NCI-H1048 (cell line): ENCODE measurements at places on chromosomes 1 and 21.

DNA sequence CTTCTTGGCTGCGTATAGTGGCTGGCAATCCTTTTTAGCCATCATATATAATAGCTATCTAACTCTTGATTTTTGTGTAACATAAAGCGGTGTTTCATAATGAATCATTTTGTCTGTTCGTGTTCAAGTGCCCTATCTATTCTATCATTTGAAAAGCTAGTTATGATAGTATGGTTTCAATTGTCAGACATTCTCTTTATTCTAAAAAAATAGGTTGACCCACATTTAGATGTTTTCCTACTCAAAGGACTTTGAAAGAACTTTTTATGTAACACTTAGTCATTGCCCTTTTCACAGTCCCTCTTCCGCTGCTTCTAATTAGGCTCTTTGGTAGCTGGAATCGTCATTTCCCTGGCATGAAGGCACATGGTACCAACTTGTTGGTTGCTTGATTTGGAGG lies 272.2 kb upstream of the B3GALT2 start:
- DNase-seq = no peak

DNA sequence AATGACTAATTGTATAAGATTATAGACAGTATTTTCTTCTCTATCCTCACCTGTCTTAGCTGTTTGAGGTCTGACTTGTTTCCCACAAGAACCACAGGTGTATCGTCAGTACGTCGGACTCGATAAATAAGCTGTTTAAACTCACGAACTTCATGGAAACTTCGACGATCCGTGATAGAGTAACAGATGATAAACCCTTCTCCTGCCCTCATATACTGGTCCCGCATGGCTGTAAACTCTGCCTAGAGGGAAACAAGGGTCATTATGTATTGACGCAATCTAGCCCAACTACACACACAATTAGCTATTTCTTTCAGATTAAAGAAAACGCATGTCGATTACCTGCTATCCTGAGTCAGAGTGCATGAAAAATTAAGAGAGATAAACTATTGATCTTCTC lies 6.9 kb downstream of the RIT1 start:
- no peak for DNase-seq

GRCh38 chr1:228833911-228834688 lies 98.8 kb downstream of the RHOU start:
- no peak for DNase-seq

- no peak for DNase-seq
These were observed 55.7 kb downstream of the USP1 start for GRCh38 chr1:62492521-62492920.

DNA sequence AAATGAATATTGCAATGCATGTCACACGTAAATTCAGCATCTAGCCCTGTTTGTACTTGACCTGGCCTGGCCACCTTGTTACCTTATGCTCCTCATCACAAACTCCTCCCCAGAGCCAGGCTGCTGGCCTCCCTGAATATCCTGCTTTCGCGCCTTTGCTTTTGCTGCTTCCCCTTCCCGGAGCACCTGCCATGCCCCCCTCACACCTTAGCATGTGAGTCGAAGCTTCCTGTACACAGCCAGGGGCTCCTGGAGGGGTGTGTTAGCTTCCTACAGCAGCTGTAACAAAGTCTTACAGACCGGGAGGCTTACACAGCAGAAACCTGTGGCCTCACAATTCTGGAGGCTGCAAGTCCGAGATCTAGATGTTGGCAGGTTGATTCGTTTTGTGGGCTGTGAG lies 60.1 kb downstream of the TLR5 start:
- no peak for DNase-seq

GRCh38 chr1:203625628-203626019 lies 1.0 kb upstream of the ATP2B4 start:
- peak; percentile 41 for DNase-seq

GRCh38 chr1:233328142-233328921 lies 808 bp downstream of the MAP3K21 start:
- no peak for DNase-seq

DNA sequence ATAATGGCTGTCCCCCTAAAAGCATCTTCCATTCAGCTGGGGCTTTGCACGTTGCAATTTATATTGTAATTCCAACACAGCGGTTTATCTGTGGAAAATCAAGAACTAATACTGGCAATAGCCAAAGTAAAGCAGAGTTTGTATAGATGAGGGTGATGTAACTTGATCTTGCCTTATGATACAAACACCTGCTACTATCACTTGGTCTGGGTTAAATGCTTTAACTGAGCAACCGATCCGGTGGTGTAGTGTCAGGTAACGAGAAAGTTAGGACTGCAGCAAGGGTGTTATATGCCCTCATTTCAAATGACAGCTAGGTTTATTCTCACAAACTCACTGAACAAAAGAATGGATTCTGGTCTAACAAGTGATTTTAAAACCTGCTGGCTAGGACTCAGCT lies 47.3 kb upstream of the PLPPR4 start:
- DNase-seq = no peak

- DNase-seq = no peak
These were observed 46.8 kb upstream of the EDEM3 start for GRCh38 chr1:184801503-184801902.

DNA sequence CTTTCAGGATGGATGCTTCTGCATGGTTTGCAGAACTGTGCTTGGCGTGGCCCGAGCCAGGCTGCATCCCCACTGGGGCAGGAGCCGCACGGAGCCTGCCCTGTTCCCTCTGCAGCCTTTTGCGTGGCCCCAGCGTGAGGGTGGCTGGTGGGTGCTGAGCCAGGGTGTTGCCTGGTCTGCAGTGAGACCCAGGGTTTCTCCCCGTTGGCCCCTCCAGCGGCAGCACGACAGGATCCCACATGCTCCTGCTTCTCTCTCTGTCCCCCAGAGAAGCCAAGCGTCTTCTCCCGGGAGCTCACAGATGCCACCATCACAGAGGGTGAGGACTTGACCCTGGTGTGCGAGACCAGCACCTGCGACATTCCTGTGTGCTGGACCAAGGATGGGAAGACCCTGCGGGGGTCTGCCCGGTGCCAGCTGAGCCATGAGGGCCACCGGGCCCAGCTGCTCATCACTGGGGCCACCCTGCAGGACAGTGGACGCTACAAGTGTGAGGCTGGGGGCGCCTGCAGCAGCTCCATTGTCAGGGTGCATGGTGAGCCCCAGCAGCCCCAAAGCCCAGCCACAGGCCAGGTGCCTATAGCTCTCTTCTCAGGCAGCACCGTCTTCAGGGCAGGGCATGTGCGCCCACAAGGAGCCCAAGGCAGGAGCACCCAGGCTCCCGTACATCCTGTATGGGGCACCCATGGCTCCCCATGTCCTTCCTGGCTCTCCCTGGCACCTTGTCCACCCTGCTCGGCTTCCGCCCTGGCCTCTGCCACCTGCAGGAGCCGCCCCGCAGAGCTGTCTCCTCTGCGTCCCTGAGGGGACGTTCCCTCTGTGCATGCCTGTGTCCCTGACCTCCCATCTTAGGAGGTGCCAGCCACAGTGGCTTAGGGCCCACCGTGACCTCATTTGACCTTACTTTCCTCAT lies 78.9 kb downstream of the OBSCN start:
- no peak for DNase-seq

GRCh38 chr21:38365521-38365920 lies 108.7 kb downstream of the KCNJ15 start:
- DNase-seq = no peak

DNA sequence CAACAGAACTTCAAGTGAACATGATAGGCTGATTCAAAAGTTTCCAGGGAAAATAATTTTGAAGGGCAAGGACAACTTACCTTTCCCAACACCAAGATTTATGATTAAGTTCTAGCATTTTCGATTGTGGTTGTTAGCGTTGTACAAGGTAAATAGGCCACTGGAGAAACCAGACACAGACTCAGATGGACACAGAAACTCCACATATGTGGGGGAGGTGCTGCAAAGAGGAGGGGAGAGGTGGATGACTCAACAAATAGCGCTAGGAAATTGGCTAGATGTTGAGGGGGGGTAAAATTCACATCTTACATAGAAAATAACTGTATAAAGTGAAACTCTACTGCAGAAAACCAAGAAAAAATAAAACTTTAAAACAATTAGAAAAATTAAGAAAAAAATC lies 564.4 kb downstream of the MATN1 start:
- no peak for DNase-seq

GRCh38 chr1:154954541-154954940 lies 1.4 kb downstream of the PBXIP1 start:
- no peak for DNase-seq

GRCh38 chr21:15875286-15875685 lies 145.5 kb downstream of the USP25 start:
- DNase-seq = no peak

DNA sequence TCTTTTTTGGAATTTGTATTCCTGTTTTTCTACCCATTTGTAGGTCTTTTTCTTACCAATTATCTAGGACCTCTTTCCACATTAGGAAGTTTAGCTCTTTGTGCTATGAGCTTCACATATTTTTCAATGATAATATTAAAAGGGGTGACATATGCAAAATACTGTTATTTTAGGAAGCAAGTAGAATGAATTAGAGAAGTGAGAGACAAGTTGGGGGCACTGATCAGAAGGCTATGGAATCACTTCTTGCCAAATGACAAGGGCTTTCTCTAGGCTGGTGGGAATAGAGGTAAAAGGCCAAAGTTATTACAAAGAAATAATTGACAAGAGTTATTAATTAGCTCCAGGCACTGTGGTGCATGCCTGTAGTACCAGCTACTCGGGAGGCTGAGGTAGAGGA lies 4.3 kb upstream of the BCAR3 start:
- no peak for DNase-seq

GRCh38 chr1:2019571-2020309 lies 595 bp downstream of the GABRD start:
- DNase-seq = no peak

- DNase-seq = no peak
These were observed 26.2 kb downstream of the RGS7 start for GRCh38 chr1:241330619-241331327.

GRCh38 chr1:23745515-23745914 lies 2.2 kb downstream of the ELOA start:
- DNase-seq = no peak

GRCh38 chr1:1597275-1597930 lies 2.5 kb downstream of the FNDC10 start:
- no peak for DNase-seq

DNA sequence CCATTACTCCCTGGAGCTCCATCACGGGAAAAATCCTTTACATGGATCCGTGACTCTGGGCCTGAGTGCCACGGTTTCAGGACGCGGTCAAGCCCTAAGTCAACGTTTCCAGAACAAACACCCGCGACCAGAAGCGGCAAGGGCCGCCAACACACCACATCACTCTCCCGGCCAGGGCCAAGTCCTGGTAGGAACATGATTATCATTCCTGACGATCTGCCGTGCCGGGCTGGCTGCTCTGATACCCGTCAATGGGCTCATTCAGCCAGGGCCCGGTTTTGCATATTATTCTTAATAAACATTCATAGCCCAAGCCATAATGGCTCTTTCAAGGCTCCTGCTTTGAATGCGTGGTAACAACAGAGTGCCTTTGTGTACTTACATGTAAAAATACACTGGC lies 44.6 kb upstream of the SIM2 start:
- peak; percentile 88 for DNase-seq

DNA sequence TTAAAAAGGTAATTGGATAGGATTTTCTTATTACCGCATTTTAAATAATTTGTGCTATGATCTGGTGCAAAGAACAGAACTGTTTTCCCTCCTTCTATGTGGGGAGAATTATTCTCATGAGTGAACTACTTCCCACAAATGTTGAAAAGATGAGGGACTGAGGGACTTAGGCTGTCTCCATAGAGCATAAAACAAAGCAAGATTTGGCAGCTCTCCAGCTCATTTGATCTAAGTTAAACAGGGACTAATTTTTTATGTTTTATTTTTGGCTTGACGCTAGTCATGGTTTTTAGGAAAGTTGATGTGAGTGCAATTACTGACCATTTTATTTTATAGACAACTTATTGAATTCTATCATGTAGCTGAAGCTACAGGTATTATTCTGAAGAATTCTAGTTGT lies 362.3 kb downstream of the HLX start:
- no peak for DNase-seq

GRCh38 chr1:26721669-26722355 lies 26.0 kb downstream of the ARID1A start:
- no peak for DNase-seq

DNA sequence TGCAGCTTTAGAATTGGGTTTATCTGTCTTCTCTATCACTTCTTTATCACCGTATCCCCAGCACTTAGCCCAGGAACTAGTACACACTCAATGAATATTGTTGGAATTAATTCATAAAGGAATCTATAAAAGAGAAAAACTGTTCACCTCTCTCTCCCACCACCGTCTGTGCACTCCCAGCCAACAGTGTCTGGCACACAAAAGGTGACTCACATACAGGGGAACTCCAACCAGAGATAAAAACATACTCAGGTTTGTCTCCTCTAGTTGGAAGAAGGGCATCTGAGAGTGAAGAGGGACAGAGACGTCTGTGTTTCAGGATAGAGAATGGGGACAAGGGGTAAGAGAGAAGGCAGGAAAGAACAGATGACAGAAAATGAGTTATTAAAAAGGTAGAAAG lies 10.0 kb downstream of the ITLN1 start:
- no peak for DNase-seq

DNA sequence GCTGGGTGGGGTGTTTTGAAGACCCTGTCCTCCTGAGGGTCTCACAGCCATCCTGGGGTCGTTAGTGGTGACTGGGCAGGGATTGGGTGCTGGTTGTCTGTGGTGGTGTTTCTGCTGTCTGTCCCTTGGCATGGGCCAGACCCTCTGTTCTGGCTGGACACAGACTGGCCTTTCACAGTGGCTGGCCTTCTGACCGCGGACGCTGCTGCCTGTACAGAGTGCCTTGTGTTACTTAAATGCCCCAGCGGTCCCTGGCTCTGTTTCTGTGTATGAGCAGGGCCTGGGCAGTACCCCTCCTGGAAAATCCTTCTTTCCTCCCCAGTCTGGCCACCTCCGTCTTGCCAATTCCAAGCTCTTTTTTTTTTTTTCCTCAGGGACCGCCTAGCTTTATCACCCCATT lies 50.9 kb downstream of the SH3BGR start:
- DNase-seq = no peak

DNA sequence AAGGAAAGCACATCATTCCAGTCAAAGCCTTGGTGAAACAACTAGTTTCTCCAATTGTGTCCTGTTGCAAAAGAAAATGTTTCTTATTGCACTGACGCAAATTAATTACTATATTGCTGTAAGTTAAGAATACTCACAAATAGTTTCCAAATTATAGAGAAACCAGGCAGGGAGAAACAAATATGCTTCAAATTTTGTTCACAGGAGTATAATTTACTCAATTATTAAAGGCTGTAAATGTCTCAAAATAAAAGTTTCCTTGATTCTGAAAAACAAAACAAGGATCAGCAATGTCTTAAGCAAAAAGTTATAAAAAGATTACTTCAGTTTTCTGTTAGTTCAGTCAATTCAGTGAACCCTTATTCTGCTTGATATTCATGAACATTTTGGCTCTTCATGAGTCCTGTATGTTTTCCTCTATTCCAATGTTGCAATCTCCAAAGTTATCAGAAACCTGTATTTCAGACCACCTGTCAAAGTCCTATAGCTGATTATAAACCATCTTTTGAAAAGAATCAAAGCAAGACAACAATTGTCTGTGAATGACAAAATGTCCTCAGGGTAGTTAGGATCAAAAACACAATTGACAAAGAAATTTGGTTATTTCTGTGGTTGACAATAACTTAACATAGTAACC lies 11.7 kb upstream of the SYPL2 start:
- DNase-seq = no peak
